Neural crest cell (in vitro differentiated cells): ENCODE measurements at places on chromosomes 4 and X.

- no peak for DNase-seq
Measured at GRCh38 chrX:150879855-150880807, 18.3 kb downstream of the CD99L2 start.

DNA sequence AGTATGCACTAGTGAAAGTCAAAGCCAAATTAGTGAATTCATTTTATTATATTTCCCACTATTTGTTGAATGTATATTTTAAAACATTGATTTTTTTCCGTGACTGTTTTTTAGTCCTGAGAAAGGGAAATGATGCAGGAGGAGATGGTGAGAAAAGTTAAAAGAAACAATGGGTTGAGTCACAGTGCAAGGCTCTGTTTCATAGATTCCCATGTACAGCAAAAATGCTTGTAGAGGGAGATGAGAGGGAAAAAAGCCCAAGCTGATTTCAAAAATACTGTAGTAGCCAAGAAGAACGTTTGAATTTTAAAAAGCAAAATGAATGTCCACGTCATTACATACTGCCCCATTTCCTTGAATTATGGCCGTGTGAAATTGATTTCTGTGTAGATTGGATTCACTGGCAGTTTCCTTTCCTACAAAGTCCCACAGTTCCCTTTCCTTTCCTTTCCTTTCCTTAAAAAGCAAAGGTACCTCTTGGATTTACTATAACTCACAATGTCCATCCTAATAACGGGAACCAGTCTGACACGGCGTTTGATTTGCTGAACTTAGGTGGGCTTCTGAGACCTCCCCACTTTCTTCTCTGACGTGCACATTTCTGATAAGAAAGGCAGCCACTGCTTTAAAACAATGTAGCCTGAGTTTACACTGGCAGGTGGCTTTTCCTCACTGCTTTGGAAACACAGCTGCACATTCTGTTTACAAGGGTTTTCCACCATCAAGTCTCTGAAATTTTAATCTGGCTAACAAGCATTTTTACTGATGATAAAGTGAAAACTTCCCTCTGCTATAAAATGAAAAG lies 63.7 kb downstream of the SPCS3 start:
- no peak for DNase-seq

DNA sequence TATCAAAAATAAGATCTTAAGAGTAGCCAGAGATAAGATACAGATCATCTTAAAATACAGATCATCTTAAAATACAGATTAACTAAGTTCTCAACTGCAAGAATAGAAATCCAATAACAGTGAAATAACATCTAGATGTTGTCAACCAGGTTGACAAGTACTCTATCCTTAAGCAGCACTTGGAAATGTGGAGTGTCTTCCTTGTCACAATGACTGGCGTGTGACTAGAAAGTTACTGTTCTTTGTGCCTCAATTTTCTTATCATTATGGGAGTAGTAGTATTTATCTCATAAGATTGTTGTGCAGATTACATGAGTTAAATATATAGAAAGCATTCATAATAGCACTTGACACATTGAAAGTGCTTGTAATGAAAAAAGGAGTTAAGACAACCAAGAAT lies 25.8 kb upstream of the HPGDS start:
- no peak for DNase-seq

DNA sequence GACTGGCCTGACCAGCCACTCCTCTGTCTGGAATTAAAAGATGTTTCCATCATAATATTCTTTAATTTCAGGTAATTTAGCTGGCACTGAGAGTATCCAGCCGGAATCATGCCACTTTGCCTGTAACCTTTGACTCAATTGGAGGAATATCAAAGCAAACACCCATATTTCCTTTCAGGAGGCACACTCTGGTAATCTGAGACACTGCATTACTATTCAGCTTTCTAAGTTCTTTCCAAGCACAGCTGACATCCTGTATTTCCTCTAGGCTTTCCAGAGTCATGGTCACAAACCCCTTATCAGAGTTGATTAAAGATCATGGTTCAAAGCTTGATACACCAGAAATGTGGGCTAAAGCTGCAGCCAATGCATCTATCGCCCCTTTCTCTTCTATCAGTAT lies 29.3 kb downstream of the INTS12 start:
- DNase-seq = no peak

DNA sequence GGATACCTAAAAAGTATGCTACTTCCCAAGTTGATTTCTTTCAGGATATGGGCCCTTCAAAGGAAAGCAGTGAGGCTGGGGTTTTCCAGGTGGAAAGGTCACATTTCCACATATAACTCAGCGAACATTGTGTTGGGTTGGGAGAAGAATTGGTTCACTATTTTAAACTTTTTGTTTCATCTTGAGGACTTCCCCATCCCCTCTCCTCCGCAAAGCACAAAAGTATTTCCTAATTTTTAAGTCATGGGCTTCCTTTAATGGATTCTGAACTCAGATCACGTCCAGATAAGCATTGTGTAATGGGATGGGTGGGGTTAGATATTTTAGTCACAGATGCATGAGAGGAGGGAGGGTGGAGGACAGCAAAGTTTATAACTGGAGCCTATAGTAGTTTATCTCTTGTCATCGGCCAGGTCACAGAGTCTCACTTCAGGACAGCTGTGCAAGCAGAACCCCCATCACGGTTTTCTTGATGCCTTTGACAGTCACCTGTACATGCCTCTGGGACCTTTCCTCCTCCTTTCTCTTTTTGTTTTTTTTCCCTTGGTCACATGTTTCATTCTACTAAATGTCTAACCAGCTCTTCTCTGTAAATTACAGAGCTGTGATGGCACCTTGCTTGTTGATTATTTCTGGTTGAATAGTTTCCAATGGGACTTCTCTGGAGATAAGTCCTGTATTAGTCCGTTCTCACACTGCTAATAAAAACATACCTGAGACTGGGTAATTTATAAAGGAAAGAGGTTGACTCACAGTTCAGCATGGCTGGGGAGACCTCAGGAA lies 115.4 kb downstream of the PTTG2 start:
- no peak for DNase-seq

DNA sequence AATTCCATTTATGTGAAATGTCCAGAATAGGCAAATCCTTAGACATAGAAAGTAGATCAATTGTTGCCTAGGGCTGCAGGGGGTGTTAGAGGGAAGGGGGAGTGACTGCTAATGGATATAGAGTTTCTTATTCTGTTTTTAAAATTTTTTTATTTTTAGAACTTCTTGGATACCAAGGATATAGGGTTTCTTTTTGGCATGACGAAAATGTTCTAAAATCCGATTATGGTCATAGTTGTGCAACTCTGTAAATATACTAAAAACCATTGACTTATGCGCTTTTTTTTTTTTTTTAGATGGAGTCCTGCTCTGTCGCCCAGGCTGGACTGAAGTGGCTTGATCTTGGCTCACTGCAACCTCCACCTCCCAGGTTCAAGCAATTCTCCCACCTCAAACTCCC lies 125.2 kb upstream of the USP9X start:
- DNase-seq = no peak

GRCh38 chrX:63508668-63509067 lies 157.5 kb upstream of the SPIN4 start:
- no peak for DNase-seq

- no peak for DNase-seq
Measured at GRCh38 chr4:40769266-40769665, 19.5 kb downstream of the NSUN7 start.

DNA sequence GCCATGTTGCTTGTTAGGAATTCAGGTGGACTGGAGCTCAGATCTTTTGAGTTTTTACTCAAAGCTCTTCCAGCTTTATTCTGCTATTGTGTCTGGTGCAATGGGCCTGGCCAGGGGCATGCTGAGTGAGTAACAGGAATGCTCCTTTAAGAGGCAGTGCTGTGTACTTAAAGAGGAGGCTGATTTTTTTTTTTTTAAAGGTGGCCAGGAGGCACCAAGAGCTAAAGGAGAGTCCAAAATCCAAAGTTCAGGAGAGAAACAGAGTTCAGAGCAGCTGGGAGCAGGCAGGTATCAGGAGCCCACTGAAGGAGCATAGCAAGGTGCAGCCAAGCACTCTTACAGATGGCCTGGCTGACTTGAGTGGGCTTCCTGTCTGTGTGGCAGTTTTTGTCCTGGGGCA lies 178.7 kb downstream of the FMR1NB start:
- no peak for DNase-seq

GRCh38 chrX:108701633-108702032 lies 34.7 kb downstream of the IRS4 start:
- no peak for DNase-seq

GRCh38 chrX:20378233-20378920 lies 111.7 kb upstream of the RPS6KA3 start:
- no peak for DNase-seq

DNA sequence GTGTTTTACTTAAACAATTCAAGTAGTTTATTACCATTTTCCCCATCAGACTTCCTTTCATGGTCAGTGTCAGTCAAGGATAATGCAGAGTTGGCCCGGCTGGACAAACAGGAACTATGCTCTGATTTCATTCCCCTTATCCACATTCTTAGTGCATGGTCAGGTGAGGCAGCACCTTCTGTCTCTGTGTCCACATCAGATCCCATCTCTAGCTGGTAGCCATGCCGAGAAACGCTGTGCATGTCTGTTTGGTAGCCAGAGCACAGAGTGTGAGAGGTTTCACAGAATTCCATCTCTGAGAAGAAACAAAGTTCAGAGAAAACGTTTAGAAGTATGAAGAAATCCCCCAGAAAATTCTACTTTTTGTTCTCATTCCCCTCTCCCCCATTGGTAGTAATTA lies 423.7 kb upstream of the TEX13C start:
- no peak for DNase-seq

- DNase-seq = no peak
Measured at GRCh38 chr4:19227701-19228100, 1024.0 kb upstream of the SLIT2 start.

DNA sequence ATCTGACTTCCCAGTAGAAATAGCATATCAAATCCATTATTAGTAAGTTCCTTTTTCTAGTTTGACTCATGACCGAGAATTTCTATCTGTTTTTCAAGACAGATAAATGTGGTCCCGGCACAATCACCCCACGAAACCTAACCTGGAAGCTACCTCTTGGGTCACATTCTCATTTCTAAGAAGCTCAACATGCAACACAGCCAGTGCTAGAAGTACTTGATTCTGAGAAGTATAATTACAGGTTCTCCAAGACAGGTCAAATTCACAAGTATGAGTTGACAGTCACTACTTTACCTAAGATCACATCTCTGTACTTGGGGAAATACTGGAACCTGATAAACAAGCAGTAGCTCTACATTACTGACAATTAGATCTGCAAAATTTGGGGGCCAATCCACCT lies 54.0 kb upstream of the PLAC1 start:
- DNase-seq = no peak

DNA sequence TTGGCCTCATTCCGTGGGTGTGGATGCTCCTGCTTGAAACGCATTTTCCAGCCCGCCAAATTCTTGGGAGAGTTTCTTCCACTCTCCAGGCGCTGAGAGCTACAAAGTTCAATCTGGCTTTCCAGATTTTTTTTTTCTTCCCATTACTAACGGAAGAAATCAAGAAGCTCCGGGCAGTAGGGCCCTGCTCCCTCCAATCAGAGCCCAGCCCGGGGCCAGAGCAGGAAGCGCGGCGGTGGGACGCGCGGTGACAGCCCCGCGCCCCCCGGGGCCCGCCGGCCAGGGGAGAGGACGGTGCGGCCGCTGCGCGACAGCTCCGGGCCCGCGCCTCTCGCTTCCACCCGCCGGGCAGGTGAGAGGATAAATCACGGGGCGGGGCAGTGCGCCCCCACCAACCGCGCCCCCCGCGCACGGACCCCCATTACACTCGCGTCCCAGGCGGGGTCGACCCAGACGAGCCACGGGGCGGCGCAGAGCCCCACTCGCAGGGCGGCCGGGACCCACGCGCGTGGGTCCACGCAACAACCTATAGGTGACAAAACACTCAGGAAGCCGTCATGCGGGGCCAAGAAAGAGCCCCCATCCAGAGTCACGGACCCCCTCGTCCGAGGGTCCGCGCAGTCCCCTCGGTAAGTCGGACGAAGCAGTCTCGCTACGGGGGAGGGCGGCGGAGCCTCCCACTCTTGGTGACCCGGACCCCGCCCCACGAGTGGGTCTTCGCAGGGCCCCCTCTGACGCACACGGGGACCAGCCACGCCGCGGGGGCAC lies 868 bp downstream of the AFAP1 start:
- peak; percentile 36 for DNase-seq

DNA sequence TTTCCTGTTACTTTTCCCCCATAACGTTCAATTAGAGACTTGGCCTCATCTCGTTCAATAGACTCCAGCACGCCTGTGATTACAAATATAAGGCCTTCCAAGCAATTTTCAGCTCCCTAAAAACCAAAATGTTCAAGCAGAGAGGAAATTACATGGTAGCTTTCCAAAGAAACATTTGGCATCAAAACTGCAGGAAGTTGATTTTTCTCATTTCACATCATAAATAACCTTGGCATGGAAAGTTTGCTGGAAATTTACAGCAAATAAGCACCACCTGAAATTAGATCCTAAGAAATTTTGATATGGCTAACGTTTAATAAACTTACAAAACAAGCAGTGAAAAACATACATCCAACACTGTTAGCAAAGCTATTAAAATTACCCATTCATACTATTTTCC lies 53.3 kb downstream of the RFC1 start:
- no peak for DNase-seq

DNA sequence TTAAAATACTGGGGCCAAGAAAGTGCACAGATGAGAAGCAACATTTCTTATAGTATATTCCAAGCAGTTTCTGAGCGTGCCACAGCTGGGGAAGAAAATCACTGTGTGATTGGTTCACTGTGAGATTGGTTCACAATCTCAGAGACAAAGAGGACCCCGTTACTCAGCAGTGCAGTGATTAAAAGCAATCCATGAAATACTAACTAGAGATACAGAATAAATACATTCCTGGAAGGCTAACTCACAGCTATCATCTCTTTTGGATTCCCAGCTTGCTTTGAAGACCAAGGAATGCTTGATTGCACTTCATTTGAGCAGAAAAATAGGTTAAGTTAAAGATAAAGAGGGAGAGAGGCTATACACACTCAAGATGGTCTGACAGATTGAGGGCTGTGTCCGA lies 132.1 kb upstream of the RAPGEF2 start:
- DNase-seq = no peak

DNA sequence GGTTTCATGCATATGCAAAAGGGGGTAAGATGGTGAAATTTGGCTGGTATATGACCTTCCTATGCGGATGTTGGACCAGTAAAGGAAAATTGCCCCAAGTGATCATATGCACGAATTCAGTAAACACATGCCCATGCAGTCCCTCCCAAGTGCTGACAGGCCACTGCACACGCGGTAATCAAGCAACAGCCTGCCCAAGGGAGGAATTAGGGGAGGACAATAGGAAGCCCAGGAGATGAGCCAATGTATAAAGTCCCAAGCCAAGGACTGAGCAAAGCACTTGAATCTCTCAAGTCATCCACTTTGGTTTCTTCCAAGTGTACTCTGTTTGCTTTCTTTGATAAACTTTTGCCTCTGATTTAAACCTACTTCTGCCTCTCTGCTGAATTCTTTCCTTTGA lies 21.1 kb downstream of the MAGEB16 start:
- DNase-seq = no peak

- DNase-seq = no peak
Measured at GRCh38 chrX:17617806-17618205, 119.5 kb upstream of the SCML1 start.

GRCh38 chr4:41323706-41324105 lies 67.0 kb downstream of the UCHL1 start:
- no peak for DNase-seq
